ENCODE measurements at places on chromosomes 7 and 10.

- no peak for DNase-seq
Observed at GRCh38 chr7:30505174-30505697, 607 bp upstream of the GGCT start.

- DNase-seq: no peak
Observed at GRCh38 chr10:63057509-63057908, 75.6 kb upstream of the NRBF2 start.

GRCh38 chr10:71127773-71128172 is 84.6 kb upstream of the UNC5B start:
- no peak for DNase-seq

GRCh38 chr10:53003094-53003493 is 230.5 kb upstream of the MBL2 start:
- no peak for DNase-seq

DNA sequence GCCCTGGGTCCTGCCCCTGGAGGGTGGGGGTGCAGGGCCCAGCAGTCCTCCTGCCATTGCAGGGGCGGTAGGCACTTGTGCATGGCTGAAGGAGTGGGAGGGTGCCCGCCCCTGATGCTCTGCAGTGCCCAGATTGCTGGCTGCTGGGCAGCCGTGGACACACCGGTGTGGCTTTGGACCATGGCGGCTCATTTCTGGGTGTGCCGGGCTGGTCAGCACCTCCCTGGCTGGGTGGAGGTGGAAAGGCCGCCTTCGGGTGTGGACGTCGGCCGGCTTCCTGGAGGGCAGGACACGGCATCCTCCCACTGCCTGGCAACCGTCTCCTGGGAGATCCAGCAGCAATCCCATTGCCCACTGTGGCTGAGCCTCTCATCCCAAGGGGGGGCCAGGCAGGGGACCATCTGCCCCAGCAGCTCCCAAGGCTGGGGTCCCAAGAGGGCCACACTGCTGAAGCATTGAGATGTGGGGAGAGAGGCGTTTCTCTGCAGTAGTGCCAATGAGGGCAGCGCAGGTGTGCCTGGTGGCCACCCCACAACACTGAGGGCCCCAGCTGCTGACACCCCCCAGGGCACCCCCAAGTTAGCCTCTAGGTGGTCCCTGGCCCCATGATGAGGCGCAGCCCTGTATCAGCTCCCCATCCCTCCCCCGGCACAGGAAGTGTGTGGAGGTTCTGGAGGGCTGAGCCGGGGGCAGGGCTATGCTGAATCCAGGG is 12.9 kb downstream of the TTYH3 start:
- DNase-seq: no peak
